Pulmonary artery endothelial cell (primary cell): ENCODE measurements at places on chromosomes 11 and 22. TPM values are rescaled to one million over a fixed set of nuclear protein-coding genes. Genes with fewer than 3 reads are reported as not detected.

The OR51B2 gene
- not detected in 2 replicates for total RNA-seq

The MPZL3 gene
- 11.5 and 14.2 TPM in 2 replicates for total RNA-seq

The KIRREL3 gene
- total RNA-seq: not detected in 2 replicates

The ROM1 gene
- 6.1 and 11.1 TPM in 2 replicates for total RNA-seq

The STK33 gene
- 0.11 and 0.33 TPM in 2 replicates for total RNA-seq

The FADS1 gene
- total RNA-seq: 58.9 and 75.9 TPM in 2 replicates

The OR5A1 gene
- not detected in 2 replicates for total RNA-seq

The MPPED2 gene
- total RNA-seq: not detected in 2 replicates

The OMP gene
- total RNA-seq: 0.42 TPM in 1 of 2 replicates, not detected in the other

The KRTAP5-11 gene
- not detected in 2 replicates for total RNA-seq

The BRSK2 gene
- 0.20 TPM in 1 of 2 replicates, not detected in the other for total RNA-seq

The MRGPRX4 gene
- not detected in 2 replicates for total RNA-seq

The ACTN3 gene
- 0.07 TPM in 2 replicates for total RNA-seq

The FERMT3 gene
- 75.9 and 109 TPM in 2 replicates for total RNA-seq

The SAA1 gene
- total RNA-seq: not detected in 2 replicates

The FOLR1 gene
- total RNA-seq: not detected in 2 replicates

The TSSK2 gene
- not detected in 2 replicates for total RNA-seq

The COX8A gene
- 263 and 308 TPM in 2 replicates for total RNA-seq

The SPDYC gene
- not detected in 2 replicates for total RNA-seq

The OR51I1 gene
- not detected in 2 replicates for total RNA-seq

The SCUBE1 gene
- total RNA-seq: not detected in 2 replicates

The ESAM gene
- total RNA-seq: 85.7 and 102 TPM in 2 replicates

The RAB38 gene
- 6.5 and 10.9 TPM in 2 replicates for total RNA-seq

The RIMBP3C gene
- total RNA-seq: 0.04 TPM in 1 of 2 replicates, not detected in the other

The IGLL1 gene
- not detected in 2 replicates for total RNA-seq

The TRPM5 gene
- total RNA-seq: not detected in 2 replicates
